B cell (primary cell): ENCODE measurements at places on chromosomes 5 and 9. TPM values are rescaled to one million over a fixed set of nuclear protein-coding genes. Genes with fewer than 3 reads are reported as not detected.
A peak's percentile ranks its signal among the peaks of the same experiment; 100 is the strongest.

CCL19 gene
- total RNA-seq = not detected in 2 replicates

DNA sequence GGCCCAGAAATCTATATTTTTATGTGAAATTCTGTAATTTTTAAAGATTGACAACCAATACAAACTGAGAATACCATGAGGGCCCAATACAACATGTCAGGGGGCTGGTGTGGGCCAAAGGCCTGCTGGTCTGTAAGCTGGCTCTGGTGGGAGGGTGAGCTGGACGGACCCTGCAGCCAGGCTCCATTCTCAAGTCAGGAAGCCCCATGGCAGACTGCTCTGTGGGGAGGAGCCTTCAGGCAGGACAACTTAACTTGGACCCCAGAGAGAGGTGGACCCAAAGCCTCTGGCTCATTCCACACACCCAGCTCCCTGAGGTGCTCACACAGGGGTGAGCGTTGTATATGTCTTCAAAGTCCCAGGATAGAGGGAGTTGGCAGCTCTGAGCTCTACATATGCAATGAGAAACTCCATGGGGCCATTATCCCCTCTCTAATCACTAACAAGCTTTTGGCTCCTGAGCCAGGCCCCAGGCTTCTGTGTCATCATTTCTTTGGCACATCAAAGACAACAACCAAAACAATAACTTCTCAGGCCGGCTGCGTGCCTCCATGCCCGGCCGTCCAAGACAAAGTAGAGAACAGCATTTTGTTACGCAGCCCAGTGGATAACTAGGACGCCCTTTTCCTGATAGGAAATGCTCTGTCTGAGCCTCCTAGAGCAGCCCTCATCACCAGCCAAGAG is 6.4 kb downstream of the SEPTIN8 start:
- DNase-seq = no peak

DNA sequence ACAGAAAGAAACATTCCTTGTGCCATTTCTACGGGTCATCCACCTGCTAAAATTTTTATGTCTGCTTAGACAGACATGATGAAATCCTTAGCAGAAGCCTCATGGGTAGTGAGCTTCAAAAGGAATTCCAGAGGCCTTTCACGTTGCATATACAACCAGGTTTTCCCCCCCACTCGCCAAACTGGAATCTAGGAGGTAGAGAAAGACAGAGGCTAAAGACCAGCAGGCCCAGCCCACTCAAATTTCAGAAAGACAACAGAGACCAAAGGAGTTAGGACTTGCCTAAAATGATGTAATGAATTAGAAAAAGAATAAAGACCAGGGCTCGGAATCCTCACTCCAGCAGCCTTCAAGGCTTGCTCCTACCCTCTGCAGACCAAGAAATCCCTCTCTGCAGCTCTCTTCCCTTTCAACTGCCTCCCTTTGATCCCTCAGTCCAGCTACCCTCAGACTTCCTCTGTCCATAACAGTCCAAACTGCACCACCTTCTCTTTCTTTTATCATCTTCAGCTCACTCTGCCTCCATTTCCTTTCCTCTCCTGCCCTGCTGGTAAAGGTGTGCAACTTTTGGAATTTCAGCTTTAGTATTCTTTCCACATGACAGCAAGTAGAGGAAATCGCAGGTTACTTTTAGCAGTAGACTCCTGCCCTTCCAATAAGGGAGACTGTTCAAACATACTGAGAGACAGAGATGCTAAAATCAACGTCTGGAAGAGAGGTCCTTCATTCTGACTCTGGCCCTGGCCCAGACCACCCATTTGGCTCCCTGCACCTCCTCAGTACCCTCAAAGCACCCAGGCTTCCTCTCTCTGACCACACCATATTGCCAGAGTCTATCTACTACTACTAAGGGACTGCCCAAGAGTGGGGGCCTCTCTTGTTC is 8.9 kb downstream of the B4GALT1 start:
- no peak for DNase-seq

GRCh38 chr9:38343037-38343436 is 49.5 kb upstream of the ALDH1B1 start:
- DNase-seq = no peak

PDCD1LG2 gene
- 0.49 and 0.67 TPM in 2 replicates for total RNA-seq

TLR4 gene
- total RNA-seq = 3.7 and 4.5 TPM in 2 replicates

FRMPD1 gene
- 0.05 TPM in 1 of 2 replicates, not detected in the other for total RNA-seq

LRRC8A gene
- 14.5 and 15.1 TPM in 2 replicates for total RNA-seq

GRCh38 chr5:124705577-124705976 is 40.9 kb downstream of the ZNF608 start:
- no peak for DNase-seq

TAF11L10 gene
- total RNA-seq = not detected in 2 replicates

TSSK1B gene
- total RNA-seq = not detected in 2 replicates

GRCh38 chr5:150264667-150265603 is 24.6 kb downstream of the CAMK2A start:
- DNase-seq = no peak

DNA sequence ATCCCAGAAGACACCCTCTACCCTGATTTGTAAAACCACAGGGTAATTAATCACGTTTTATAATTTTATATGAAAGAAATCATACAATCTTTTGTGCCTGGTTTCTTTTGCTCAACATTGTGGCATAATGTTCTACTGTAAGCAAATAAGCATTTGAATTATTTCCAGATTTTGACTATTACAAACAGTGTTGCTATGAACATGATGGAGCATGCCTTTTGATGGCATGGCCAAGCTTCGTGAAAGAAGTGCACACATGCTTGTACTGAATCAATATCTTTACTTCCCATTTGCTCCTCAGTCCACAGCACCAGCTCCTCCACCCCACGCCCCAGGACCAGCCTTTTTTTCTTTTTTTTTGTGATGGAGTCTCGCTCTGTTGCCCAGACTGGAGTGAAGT is 29.9 kb downstream of the ACSL6 start:
- no peak for DNase-seq

DNA sequence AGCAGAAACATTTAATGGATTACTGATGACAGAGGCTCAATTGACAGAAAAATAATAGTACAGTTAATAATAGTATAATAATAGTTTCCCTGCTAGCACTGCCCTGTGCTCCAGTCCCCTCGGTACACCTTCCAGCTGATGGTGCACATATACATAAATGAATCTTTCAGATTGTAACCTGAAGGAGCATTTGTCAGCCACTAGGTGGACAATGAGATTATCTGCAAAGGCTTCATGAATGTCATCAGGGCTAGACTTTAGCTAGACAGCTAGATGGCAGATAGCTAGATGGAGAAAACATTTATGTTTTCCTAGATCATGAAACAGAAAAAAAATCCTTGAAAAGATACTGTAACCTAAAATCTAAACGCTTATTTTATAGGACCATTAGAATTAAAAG is 304.4 kb upstream of the SMC2 start:
- no peak for DNase-seq

GRCh38 chr9:134066526-134066912 is 1.3 kb downstream of the BRD3 start:
- DNase-seq = no peak

NR5A1 gene
- not detected in 2 replicates for total RNA-seq

DNA sequence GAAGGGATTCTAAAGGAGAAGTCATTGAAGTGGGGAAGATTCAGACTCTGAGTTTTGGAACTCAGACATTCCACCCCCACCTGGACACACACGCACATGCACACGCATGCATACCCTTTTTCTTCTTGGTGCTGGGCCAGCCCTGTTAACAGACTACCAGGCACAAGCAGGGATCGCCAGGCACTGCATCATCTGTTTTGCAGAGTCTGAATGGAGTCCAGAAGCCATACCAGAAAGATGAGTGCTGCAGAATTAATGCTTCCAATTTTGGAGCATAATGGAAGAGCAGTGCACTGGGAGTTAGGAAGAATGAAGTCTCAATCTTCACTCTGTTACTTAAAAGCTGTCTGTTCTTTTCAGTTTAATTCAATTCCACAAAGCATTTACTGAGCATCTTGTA is 95.5 kb downstream of the PDE8B start:
- DNase-seq = no peak

ARID3C gene
- total RNA-seq = not detected in 2 replicates

- DNase-seq = no peak
These were observed 66.7 kb downstream of the ADAMTS2 start for GRCh38 chr5:179278546-179278945.

SLC28A3 gene
- not detected in 2 replicates for total RNA-seq

GRCh38 chr5:6056280-6056679 is 322.1 kb downstream of the MED10 start:
- no peak for DNase-seq

DNA sequence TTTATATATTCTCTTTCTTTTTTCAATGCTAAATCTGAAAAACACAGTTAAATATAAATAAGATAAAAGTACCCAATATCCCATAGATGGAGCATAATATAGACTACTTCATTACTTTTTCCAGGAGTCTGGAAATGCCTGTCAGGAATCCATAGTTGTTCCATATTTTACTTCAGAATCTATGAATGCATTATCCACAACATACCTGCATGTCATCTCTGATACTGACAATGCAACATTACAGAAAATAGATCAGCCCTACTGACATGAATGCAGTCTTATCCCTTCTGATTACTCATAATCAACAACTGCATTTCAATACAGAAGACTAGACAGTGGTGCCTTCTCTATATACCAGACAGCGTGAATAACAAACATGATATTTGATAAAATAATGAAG is 517.6 kb downstream of the PTPRD start:
- DNase-seq = no peak

GRCh38 chr5:112059579-112060135 is 302.7 kb upstream of the NREP start:
- no peak for DNase-seq

- DNase-seq = peak; percentile 15
These were observed 260.3 kb upstream of the ADAMTS16 start for GRCh38 chr5:4879693-4880303.

- no peak for DNase-seq
These were observed 7.8 kb downstream of the RAPGEF1 start for GRCh38 chr9:131732061-131732526.

GRCh38 chr5:148509893-148510292 is 126.1 kb downstream of the FBXO38 start:
- DNase-seq = no peak

DNA sequence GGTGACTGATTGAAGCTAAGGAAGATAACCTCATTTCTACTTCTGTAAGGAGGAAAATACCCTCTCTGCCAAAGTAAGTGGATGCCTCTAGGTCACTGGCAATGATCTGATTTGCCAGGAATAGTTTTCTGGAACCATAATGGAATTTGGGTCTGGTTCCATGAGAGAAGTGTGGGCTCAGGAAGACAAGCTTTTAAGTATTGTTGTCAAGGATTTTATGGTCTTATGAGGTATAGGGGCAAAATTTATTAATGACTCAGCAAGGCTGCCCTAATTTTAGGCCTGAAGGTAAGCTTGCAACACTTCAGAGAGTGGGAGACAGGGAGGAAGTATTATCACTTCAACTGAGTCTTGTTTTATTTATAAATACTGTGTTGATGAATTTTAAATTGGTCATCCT is 322.6 kb upstream of the ACTBL2 start:
- no peak for DNase-seq

DNA sequence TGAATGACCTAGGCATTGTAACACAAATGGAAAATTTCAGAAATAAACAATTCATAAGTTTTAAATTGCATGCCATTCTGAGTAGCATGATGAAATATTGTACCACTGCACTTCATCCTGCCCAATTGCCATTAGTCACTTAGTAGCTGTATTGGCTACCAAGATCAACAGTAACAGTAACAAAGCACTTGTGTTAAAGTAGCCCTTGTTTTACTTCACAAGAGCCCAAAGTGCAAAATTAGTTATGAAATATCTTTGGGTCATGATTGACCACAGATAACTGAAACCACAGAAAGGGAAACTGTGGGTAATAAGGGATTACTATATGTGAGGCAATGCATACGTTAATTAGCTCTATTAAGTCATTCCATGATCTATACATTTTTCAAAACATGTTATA is 33.3 kb upstream of the RORB start:
- no peak for DNase-seq

GLDC gene
- 0.71 and 1.1 TPM in 2 replicates for total RNA-seq

DNA sequence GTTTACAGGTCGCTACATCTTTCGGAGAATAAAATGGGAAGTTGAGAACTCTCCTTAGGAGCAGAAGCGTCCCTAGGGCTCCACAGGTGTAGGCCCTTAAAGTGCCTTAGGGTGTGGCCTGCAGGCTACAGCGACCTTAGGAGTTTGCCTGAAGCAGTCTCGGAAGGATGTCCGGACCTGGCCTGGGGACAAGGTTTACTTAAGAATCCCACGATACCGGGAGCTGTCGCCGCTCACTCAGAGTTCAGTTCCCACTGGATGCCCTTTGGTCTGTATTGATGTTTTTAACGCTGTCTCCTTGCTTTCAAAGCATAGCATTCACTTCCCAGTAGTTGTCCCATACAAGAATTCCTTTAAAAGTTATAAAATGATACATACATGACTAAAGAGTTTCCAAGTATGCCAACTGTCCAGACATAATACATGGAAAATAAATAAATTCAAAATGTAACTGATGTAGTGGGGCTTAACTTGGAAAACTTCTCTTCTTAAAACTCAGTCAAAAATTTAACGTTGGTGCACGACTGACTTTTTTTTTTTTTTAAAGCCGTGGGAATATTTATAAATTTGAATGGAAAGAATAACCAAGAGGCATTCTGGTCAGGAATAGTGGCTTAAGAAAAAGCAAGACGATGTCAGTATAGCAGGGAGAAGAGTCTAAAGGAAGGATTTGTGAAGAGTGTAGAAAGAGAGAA is 848 bp downstream of the RAD50 start:
- DNase-seq = no peak

- no peak for DNase-seq
These were observed 65.9 kb downstream of the ELL2 start for GRCh38 chr5:95895771-95896170.

ENTPD8 gene
- not detected in 2 replicates for total RNA-seq

GRCh38 chr5:36881304-36881703 is 4.7 kb downstream of the NIPBL start:
- DNase-seq = no peak

GRCh38 chr5:55681301-55681700 is 30.8 kb downstream of the SLC38A9 start:
- DNase-seq = no peak

DNA sequence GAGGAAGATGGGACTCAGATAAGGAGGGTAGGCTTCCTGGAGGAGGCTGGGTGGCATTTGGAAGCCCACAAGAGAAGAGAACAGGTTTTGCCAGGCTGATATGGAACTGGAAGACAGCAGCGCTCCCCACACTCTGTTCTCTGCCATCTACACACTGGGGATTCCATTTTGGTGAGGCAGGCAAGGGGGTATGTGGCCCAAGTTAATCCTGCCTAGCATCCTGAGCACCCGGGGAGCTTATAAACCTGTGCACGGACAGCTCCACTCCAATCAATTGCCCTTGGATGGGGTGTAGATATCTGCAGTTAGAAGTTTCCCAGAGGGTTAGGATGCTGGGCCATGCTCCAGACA is 158.8 kb downstream of the MACROH2A1 start:
- DNase-seq = no peak

- DNase-seq = no peak
These were observed 81.0 kb downstream of the DCP2 start for GRCh38 chr5:113057557-113057984.

- DNase-seq = no peak
These were observed 115.9 kb downstream of the KIF4B start for GRCh38 chr5:155129513-155129880.
